Stimulated activated CD8-positive, alpha-beta memory T cell treated with anti-CD3 and anti-CD28 coated beads, Interleukin-7, amount 100 ng/mL, for 4 hours (primary cell): ENCODE measurements at places on chromosomes 1 and 21.

DNA sequence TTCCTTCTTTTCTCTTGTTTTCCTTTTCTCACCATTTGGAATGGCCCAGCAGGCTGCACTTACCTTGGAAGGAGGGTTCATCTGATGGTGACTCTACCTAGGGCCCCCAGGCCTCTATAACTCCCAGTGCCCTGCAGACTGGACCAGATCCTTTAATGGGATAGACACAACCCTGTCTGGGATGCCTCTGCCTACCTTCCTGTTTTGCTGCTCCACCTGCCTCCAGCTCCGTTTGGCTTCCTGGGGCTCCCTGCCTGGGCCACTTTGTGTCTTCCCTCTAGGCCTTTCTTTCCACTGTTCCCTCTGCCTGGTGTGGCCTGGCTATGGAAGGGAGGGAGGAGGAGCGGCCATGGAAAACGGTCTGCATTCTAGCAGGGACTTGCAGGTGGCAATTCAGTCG is 7.5 kb downstream of the PCSK9 start:
- no peak for DNase-seq

GRCh38 chr1:109929170-109929569 is 18.5 kb downstream of the CSF1 start:
- no peak for DNase-seq

- no peak for DNase-seq
These were observed 4.0 kb downstream of the SLC30A10 start for GRCh38 chr1:219924342-219924741.

DNA sequence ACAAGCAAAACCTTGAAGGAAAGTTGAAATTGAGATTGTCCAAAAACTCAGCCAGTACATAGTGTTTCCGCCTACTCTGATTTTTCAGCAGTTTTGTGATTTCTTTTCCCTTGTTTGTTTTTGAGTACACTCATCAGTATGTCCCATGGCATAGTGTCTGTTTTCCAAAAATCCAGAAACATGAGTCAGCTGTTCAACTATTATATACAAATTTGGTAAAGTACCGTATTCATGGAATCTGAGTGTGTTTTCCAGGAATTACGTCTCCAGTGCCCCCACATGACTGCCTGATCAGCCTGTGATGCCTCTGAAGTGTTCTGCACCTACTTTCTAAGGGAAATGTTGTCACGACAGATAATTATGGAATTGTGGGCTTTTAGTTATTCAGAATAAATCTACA is 186.8 kb downstream of the LTN1 start:
- no peak for DNase-seq

DNA sequence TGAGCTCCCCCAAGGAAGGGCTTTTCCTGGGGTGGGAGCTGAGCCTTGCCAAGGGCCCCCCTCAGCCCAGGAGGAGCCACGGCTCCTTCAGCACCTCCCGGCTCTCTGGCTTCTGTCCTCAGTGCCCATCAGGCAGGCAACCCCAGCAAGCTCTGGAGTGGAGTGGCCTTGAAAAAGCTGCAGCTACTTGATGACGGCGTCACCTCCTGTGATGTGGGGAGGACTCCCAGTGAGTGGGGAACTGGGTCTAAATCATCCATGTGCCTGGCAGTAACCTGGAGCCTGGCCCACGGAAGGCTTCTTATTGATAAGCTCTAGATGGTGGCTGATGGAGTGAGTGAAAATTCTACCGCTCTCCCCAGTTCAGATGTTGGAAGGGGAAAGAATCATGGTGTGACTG is 114.4 kb downstream of the TMEM53 start:
- no peak for DNase-seq

- no peak for DNase-seq
These were observed 61.7 kb downstream of the ACP6 start for GRCh38 chr1:147608596-147608995.

DNA sequence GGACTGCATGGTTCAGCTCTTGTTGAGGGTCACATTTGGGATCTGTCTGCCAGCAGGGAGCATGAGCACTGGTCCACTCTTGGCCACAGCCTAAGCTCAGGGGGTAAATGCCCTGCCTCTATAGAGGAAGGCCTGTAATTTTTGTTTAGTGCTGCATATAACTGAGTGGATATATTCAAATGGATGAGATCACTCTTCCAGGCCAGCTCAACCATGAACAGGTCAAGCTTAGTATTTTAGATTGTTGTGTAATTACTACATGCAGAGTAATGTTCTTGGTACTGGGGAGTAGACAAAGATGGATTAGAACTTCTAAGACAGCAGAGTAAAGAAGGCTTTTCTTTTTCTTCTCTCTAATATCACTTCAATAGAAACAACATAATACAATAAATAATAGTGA is 376.9 kb downstream of the GPATCH2 start:
- no peak for DNase-seq
